Non-pigmented ciliary epithelial cell (primary cell): ENCODE measurements at places on chromosomes 6 and 20.
A peak's percentile ranks its signal among the peaks of the same experiment; 100 is the strongest.

DNA sequence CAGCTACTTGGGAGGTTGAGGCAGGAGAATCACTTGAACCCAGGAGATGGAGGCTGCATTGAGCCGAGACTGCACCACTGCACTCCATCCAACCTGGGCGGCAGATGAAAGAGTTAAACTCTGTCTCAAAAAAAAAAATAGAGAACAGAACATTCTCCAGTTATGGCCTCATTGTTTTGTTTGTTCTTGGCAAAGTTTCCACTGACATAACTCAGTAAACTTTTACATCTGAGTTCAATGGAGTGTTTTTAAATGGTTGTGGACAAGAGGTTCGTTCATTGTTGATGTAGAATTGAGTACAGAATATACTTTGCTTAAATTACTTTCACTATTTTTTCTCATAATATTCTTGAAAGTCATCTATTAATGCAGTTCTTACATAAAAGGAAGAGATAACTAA lies 42.2 kb upstream of the IFNGR1 start:
- DNase-seq: no peak

- no peak for DNase-seq
These were observed 90.0 kb downstream of the SASH1 start for GRCh38 chr6:148432462-148433195.

- no peak for DNase-seq
These were observed 61.5 kb downstream of the OGFRL1 start for GRCh38 chr6:71349976-71350615.

- no peak for DNase-seq
These were observed 17.1 kb upstream of the CALHM6 start for GRCh38 chr6:116444092-116444491.

- DNase-seq: no peak
These were observed 147.3 kb upstream of the SSTR4 start for GRCh38 chr20:22887796-22888195.

DNA sequence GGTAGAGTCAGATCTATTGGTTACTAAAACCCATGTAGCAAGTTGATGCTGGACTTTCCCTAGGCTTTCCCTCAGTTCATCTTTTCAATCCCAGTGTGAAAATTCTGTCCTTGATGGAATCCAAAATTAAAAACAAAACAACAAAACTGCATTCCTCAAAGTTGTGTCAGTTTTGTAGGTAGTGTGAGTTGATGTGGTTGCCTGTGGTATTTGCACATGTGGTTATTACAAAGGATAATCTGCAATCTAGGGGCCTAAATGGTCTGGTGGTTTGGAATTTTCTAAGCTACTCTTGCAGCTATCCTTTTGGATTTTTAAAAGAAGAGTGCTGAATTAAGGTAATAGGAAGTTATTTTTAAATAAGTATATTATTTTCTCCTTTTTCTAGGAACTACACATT lies 132.2 kb upstream of the SCGN start:
- no peak for DNase-seq

- no peak for DNase-seq
These were observed at the start of gene R3HDML for GRCh38 chr20:44336725-44337380. TSS of gene R3HDML (plus strand) at chr20:44337043. CDS start at chr20:44337158, 115 bp downstream.

DNA sequence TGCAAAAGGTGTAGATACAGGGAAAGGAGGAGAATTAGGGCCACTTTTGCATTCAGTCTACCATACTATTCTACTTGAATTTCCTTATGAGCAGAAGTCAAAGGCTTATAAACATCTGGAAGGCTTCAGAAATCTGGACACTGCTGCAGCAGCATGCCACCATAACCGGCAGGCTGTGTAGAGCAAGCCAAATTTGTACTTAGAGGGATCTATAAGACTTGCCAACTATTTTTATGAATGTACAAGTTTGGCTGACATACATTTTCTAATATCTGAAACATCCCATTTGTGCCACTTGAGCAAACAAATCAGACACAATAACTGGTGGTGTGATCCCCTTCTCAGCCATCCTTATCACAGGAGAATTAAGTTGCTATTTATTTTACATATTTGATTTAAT lies 14.0 kb upstream of the PLCB1 start:
- no peak for DNase-seq

DNA sequence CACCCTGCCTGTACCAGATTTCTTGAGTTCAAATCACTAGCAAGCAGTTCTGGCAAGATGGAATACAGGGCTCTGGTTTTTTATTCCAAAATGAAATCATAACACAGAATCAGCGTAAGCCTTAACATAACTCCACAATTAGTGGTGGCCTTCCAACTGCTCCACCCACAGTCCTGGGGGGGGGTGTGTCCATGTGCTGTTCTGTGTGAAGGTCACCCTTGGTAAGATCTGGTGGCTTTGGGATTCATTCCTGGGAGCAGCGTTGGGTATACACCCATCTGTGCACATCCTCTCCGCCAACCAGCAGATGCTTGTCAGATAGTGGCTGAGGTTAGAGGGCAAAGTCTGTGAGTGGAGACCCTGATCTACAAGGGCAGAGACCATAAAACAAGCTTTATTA lies 49.9 kb upstream of the CD83 start:
- no peak for DNase-seq

- DNase-seq: no peak
These were observed 42.2 kb downstream of the TBC1D7 start for GRCh38 chr6:13286181-13286580.

- peak; percentile 73 for DNase-seq
These were observed 16.7 kb upstream of the ENTPD6 start for GRCh38 chr20:25178563-25179438.

- no peak for DNase-seq
These were observed 12.2 kb upstream of the NCOA3 start for GRCh38 chr20:47489448-47489872.

DNA sequence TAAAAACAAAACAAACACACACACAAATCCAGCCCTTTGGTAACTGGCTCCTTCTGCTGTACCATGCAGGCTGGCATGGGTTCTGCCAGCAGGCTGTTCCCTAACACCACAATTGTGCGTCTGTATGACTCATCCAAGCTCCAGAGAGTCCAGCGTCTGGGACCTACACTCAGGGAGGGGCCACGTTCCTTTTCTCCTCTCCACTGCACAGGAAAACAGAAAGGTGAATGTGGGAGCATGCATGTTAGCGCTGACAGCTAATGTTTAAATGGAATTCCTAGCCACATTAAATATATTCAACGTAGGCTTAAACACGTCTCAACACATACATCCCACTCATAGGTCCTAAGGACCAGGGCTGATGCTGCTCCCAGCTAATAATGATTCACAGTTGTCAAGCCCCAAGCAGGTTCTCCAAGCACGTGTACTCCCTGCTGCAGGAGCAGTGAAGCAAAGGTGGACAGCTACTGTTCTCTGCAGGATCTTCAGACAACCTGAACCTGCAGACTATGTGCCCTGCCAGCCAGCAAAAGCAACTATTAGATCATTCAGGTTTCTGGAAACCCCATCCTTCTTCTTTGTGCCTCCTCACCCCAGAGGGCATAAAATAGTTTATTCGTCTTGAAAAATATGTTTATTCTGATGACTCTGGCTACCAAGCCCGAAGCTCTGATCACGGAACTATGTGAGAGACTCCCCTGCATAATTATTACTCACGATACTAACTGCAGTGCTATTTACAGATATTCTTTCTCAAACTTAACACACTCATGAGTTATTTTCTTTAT lies 20.9 kb downstream of the MAP1LC3A start:
- no peak for DNase-seq

GRCh38 chr20:63942250-63942951 lies 13.8 kb downstream of the UCKL1 start:
- DNase-seq: no peak

GRCh38 chr20:1203630-1204029 lies 376 bp downstream of the C20orf202 start:
- DNase-seq: no peak

- no peak for DNase-seq
These were observed 216.8 kb upstream of the DTNBP1 start for GRCh38 chr6:15879371-15880261.

GRCh38 chr20:20462185-20462584 lies 94.3 kb downstream of the INSM1 start:
- no peak for DNase-seq

DNA sequence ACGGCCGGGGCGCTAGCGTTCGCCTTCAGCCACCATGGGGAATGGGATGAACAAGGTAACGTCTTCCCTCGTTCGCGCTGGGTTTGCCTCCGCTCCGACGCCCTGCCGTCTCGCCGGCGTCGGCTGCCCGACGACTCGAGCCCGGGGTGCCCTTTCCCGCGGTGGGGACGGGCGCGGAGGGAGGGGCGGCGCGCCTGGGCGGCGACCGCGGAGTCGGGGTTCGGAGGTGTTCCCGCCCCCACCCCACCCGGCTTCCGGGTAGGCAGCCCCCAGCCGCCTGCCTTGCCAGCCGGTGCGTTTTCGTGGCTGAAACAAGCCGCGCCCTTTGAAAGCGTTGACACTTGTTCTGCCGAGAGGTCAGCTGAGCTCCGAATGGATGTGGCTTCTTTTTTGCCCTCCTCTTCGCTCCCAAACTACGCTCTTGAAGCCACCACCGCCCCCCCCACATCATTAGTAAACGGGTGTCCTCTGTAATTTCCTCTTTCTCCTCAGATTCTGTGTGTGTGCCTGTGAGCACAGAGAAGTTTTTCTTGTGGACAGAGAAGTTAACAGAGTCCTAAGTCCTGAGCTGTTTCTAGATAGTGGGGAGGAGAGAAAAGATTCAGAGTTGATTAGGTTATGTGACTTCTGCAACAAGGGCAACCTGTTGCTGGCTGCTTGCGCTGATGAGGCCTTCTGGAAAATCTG lies 362 bp downstream of the DUSP22 start:
- no peak for DNase-seq
